ENCODE measurements at places on chromosomes 11 and 22.

- DNase-seq: peak; percentile 84
Observed at GRCh38 chr11:62728171-62728988, at the start of gene TTC9C. Gene TTC9C (plus strand): TSS chr11:62728486. CDS start chr11:62728849, 363 bp downstream.

- no peak for DNase-seq
Observed at GRCh38 chr11:7278314-7278917, 26.7 kb downstream of the SYT9 start.

GRCh38 chr22:50497093-50497492 is 10.4 kb downstream of the LMF2 start:
- DNase-seq: no peak

DNA sequence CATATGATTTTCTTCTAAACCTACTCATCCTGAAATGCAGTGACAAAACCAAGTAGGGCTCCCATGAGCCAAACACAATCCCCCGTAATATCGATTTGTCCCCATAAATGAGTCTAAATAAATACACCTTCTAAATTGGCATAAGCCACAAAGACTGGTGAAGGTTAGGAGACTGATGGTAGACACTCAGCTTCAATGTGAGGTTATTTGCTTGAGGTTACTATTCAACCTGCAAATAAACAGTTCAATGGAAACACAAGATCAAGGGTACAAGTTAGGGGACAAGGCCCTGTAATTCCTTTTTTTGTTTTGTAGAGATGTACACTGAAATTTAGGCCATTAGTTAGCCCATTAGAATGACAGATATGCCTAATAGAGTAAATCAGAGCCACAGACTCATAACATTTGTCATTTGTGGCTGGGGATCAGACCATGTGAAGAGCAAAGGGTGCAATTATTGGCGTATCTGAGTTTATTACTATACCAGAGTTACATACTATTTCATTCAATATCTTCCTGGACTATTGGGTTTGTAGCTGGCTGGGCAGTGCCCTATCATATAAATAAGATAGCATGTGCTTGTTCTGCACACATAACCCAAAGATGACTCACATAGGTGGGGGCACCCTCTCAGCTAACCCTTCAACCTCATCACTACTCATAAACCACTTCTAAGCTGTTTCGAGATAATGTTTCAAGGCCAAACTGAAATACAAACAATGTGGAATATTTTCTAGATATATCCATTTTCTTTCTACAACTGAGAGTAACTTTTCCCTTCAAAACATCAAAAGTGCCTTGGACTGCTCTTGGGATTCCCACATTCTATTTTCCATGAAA is 695.3 kb downstream of the KCNA4 start:
- DNase-seq: no peak

GRCh38 chr22:39634530-39635405 is 64.2 kb downstream of the CACNA1I start:
- no peak for DNase-seq

- no peak for DNase-seq
Observed at GRCh38 chr11:12754582-12755234, 80.5 kb downstream of the TEAD1 start.

GRCh38 chr11:65112546-65113360 is 1.1 kb downstream of the TM7SF2 start:
- peak; percentile 73 for DNase-seq

GRCh38 chr11:47446833-47447232 is 2.1 kb downstream of the RAPSN start:
- no peak for DNase-seq
